ENCODE measurements at places on chromosomes 7 and 10.

DNA sequence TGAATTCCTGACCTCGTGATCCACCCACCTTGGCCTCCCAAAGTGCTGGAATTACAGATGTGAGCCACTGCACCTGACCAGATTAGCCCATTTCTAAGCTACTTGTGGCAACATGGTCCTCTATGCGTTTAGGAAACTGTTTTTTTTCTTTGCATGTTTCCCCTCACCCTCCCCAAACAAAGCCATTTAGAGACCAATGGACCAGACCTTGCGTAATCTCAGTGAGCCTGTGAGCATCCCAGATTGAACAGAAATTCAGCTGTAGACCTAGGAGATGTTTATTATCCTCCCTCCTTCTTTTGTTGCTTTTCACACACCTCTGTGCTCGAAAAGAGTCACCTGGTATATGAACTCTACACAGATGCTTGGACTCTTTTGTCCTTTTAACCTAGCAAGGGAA, 28.5 kb upstream of the CAMK1D start:
- DNase-seq, result no peak

- DNase-seq, result no peak
Observed at GRCh38 chr10:124357561-124357885, 61.2 kb downstream of the OAT start.

- DNase-seq, result peak; percentile 86
Observed at GRCh38 chr7:25852211-25852938, 299.6 kb upstream of the NFE2L3 start.

GRCh38 chr10:48594803-48595538, 9.9 kb downstream of the ARHGAP22 start:
- no peak for DNase-seq

GRCh38 chr7:137734221-137734620, 112.6 kb downstream of the DGKI start:
- DNase-seq, result no peak

All from nephron progenitor cell (in vitro differentiated cells).